Gastrocnemius medialis (tissue), 4 donors: ENCODE measurements at places on chromosomes 4 and X. TPM values are rescaled to one million over a fixed set of nuclear protein-coding genes. Genes with fewer than 3 reads are reported as not detected.

The FAM50A gene
- 37.6 TPM for total RNA-seq

The KLHL13 gene
- total RNA-seq, result 1.1 TPM

The TSPAN7 gene
- total RNA-seq, result 65.7 TPM

The SYNPO2 gene
- total RNA-seq, result 998 TPM

The DDX53 gene
- total RNA-seq, result not detected

The EVC gene
- 2.3 TPM for total RNA-seq

The RPS6KA6 gene
- 0.05 TPM for total RNA-seq

DNA sequence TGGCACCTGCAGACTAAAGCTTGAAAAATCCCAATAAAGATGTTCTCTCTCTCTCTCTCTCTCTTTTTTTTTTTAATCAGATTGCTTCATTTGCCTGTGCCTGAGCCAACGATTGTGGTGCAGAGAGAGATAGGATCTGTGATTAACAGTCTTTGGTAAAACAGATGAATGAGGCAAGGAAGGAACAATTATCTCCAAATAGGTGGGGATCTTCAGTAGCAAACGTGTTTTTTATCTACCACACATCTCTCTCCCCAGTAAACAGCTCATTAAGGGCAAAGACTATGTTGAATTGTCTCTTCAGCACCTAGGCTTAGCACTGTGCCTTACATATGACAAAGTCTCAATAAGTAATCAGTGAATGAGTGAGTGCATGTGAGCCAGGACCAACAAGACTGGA, 96.3 kb downstream of the SMIM20 start:
- DNase-seq, result no peak

- DNase-seq, result no peak
Observed at GRCh38 chr4:98484031-98484430, 174.4 kb downstream of the TSPAN5 start.

GRCh38 chrX:1657367-1658070, 42.7 kb downstream of the ASMT start:
- DNase-seq, result no peak

DNA sequence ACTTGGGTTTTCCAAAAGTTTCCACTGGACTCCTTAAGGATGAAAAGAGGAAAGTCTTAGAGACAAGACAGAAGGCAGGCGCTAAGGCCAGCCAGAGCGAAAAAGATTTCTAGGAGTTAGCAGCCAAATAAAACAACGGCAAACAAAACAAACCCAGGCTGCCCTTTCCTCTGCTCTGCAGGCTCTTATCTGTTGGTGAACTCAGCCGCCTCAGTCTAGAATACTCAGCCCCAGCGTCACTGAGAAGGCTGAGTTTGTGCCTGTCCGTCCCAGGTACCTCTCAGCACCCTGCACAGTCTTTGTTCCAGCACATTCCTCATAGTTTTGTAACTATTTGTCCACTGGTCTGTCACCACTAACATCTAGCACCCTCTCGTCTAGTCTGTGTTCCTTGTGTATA, 75.6 kb upstream of the FAM9C start:
- no peak for DNase-seq

DNA sequence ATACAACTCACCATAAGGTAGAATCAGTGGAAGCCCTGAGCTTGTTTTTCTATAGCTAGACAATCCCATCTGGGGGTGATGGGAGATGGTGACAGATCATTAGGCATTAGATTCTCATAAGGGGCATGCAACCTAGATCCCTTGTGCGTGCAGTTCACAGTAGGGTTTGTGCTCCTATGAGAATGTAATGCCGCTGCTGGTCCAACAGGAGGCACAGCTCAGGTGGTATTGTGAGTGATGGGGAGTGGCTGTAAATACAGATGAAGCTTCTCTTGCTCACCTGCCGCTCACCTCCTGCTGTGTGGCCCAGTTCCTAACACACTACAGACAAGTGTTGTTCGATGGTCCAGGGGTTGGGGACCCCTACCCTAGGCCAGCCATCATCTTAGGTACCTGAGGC, 5.9 kb upstream of the GATB start:
- no peak for DNase-seq

GRCh38 chr4:169208516-169208915, 62.2 kb downstream of the SH3RF1 start:
- DNase-seq, result no peak

DNA sequence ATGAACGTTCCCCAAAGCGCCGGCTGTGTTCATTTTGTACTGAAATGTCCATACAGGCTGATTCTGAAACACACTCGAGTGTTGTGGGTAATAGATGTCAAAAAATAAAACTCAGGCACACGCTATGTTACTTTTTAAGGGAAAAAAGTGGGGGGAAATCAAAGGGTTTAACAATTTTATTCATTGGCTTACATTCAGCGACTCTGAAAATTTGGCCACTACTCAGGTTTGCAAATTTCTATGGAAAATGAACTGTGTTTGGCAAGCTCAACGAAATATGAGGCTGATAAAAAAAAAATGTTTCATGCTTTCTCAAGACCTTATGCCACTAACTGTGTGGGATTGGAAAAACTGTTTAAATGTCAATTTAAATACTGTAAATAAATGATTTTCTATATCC, 18.5 kb downstream of the AMELX start:
- DNase-seq, result no peak

DNA sequence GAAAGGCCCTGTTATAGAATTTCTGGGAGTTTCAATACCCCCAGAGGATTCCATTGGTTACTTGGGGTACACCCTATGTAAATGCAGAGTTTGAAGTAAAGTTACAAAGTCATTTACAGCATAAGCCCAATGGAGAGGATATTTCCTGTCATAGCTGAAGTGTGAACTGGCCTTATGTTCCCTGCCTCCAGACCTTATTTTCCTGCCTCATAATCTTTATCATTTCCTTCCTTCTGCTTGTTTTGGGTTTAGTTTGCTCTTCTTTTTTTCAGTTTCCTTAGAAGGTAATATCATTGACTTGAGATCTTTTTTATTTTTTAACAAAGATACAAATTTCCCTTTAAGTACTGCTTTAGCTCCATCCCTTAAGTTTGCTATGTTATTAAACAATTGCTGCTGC, 85.4 kb downstream of the PPEF1 start:
- DNase-seq, result no peak

- DNase-seq, result no peak
Observed at GRCh38 chr4:175470131-175470530, 341.9 kb downstream of the GPM6A start.

GRCh38 chr4:33493231-33493630, 2751.1 kb downstream of the ARAP2 start:
- DNase-seq, result no peak

- DNase-seq, result no peak
Observed at GRCh38 chr4:154491341-154492271, at the start of gene DCHS2. TSS of gene DCHS2 (minus strand) at chr4:154491799. CDS start at chr4:154491355, 444 bp downstream.
